Nephron progenitor cell (in vitro differentiated cells): ENCODE measurements at places on chromosomes 5 and 9.

- DNase-seq = peak; percentile 46
Measured at GRCh38 chr5:57298985-57299491, 125.2 kb downstream of the GPBP1 start.

DNA sequence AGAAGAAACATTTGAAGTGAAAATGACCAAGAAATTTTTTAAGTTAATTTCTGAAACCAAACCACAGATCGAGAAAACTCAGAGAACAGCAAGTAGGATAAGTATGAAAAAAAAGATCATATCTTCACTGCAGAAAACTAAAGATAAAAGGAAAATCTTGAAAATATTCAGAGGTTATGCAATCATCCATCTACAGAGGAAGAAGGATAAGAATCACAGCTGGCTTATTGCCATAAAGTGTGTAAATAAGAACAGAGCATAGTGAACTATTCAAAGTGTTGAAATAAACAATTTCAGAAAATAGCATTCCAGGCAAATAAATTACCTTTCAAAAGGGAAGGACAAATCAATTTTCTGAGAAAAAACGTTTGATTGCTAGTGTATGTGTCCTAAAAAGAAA is 1191.7 kb upstream of the CDH6 start:
- no peak for DNase-seq

DNA sequence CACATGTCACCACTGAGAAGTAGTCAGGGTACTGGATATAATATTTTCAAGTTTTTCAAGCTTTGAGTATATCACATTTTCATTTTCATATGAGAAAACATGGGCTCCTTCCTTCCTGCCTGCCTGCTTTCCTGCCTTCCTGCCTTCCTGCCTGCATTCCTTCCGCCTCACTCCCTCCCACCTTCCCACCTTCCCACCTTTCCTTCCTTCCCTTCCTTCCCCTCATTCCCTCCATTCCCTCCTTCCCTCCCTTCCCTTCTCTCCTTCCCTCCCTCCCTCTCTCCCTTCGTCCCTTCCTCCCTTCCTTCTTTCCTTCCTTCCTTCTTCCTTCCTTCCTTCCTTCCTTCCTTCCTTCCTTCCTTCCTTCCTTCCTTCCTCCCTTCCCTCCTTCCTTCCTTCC is 175.3 kb downstream of the HMHB1 start:
- DNase-seq = no peak

DNA sequence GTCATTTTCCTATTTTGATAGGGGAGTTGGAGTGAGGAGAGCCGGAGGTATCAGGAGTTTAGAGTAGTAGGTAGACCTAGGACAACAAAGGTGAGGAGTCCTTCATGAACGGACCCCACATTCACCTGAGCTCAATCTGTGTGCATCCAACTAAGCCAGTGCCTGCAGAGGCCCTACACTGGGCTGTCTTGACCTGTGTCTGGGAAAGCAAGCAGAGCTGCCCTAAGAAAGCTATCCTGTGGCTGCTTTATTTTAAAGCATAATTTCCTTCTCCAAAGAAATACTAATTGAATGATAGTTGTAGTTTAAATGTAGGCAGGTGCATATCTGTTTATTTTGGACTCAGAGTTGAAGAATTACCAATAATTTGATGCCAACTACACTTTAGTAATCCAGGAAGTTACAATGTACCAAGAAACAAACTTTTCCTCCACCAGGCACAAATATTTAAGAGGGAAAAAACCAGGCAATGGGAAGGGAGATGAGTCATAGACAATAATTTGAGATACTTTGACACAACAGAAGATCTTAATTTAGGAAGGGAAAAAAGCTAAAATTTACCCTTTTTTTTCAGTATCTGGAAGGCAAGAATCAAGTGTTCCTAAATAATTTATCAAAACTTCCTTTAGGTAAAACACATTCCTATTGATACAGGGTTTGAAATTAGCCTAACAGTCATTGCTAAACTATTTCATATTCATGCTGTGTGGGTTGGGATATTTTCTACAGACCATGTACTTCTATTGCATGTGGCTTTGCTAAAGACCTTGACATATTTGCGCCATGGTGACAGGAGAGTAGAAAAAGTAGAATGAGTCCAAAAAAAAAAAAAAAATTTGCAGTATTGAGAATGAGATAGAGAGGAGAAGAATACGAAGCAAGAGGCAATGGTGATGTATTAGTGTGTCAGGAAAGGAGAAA is 376.6 kb upstream of the TUSC1 start:
- DNase-seq = no peak

DNA sequence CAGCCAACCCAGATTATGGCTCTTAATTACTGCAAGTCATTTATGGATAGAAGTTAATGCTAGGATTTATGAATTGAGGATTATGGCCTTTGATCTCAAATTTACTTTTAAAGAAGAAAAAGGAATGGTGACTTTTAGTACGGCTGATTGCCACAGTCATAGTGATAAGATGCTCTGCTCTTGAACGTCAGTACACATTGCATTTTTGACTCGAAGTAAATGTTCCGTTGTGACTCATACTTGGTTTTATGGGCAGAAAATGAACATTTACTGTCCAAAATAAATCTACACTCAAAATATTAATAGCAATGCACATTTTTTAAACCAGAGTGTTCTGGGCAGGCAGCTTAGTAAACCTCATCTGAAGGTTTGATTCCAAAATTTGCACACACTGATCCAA is 830 bp downstream of the ADAMTSL1 start:
- no peak for DNase-seq

GRCh38 chr5:56078278-56079156 is 83.8 kb upstream of the IL6ST start:
- no peak for DNase-seq

DNA sequence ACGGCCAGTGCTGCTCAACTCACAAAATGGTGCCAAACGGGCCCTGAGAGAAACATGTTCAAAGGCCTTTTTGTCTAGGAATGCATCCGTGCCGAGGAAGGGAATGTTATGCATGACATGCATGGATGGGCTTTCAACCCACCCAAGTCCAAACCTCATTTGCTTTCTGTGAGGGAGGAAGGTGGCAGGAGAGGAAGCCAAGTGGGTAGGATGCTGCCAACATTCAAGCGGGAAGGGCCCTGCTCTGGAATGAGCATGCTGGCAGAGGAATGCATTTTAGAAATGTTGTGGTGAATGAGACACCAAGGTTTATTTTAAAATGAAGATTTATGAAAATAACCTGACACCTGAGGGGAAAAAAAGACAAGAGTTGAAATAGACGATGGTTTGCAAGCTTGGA is 479.1 kb downstream of the CCDC171 start:
- DNase-seq = no peak

GRCh38 chr9:5510989-5511388 is 658 bp downstream of the PDCD1LG2 start:
- no peak for DNase-seq

DNA sequence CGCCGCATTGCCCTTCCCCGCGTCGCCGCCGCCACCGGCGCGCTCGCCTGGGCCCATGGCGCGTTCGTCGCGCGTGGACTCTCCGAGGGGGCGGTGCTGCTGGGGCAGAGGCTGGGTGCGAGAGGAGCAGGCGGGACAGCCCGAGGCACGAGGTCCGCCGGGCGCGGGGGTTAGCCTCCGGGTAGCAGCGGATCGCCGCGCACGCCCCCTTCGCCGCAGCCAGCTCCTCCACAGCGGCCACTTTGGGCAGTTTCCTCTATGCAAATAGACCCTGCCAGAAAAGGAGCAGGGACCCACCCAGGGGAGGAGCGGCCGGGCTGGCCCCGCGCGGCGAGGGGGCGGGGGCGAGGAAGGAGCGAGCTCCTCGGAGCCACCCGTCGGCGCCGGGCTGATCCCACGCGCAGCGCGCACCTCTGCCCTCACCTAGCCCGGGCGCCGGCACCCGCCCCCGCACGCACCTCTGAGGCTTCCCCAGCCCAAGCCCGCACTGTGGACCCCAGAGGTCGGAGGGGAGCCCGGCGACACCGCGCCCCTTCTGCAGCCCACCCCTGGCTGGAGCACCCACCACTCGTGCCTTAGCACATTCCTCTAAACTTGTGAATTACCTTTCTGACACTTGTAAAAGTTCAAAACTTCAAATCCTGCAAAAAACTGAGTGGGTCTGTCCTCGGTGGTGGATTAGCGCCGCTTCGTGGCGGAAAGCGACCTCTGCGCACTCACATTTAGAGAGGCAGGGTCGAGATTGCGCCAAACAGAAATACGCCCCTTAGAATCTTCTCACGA is at the start of gene COL23A1:
TSS of gene COL23A1 (minus strand) at position 253 of the 783 bp plus-strand sequence.
- DNase-seq = peak; percentile 84

- DNase-seq = no peak
Measured at GRCh38 chr5:38319491-38319890, 61.1 kb downstream of the EGFLAM start.

DNA sequence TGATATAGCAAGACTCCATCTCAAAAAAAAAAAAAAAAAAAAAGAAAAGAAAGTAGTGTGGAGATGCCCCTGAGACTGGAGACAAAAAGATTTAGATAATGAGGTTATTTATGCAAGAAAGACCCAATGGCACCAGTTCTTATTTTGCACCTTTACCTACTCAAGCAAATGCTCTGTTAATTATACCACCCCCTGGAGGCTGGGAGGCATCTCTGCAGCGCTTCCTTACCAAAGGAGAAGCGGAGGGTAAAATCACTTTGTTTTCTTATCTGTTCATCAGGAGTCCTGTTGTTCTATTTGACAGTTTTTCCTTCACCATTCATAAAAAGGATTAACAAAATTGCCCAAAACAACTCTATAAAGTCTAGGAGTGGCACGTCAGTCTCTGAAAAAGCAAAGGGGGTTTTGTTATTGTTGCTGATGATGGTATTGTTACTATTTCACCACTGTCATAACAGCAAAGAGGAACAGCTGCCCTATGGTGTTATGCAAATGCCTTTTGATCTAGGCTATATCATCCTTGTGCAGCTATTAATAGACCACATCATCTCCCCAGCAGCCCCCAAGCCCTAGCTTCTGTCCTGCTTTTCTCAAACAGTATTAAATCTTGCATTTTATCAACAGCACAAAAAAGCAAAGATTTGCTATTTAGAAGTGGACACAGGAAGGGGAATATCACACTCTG is 174.0 kb downstream of the PALM2AKAP2 start:
- no peak for DNase-seq

GRCh38 chr9:132846109-132846917 is 31.8 kb downstream of the AK8 start:
- DNase-seq = no peak

DNA sequence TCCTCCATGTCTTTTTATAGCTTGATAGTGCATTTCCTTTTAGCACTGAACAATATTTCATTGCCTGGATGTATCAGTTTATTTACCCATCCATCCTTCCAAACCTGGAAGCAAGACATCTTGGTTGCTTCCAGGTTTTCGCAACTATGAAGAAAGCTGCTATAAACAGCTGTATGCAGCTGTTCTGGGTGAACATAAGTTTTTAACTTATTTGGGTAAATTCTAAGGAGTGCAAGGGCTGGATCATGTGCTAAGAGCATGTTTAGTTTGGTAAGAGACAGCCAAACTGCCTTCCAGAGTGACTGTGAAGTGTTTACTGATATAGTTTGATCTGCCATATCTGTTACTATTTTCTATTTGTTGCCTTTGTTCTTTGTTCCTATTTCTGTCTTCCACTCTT is 58.5 kb downstream of the CSF2 start:
- DNase-seq = no peak

DNA sequence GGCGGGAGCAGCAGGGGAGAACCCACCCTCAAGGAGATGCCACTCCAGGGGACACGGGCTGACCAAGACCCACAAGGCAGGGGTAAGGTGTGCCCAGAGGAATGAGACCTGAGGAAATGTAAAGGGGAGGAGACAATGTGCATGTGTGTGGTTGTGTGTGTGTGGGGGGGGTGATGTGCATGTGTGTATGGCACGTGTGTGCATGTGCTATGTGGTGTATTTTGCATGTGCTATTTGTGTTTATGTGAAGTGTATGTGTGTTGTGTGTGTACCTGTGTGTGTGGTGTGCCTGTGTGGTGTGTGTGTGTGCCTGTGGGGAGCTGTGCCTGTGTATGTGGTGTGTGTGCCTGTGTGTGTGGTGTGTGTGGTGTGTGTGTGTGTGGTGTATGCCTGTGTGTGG is 33.5 kb upstream of the FCN2 start:
- DNase-seq = no peak

GRCh38 chr9:122051351-122052321 is 41.5 kb downstream of the TTLL11 start:
- DNase-seq = no peak

- no peak for DNase-seq
Measured at GRCh38 chr9:5553211-5553610, 42.9 kb downstream of the PDCD1LG2 start.

GRCh38 chr5:10454591-10455276 is 13.1 kb downstream of the ROPN1L start:
- no peak for DNase-seq

- DNase-seq = no peak
Measured at GRCh38 chr9:19232823-19233194, 2.3 kb downstream of the DENND4C start.

DNA sequence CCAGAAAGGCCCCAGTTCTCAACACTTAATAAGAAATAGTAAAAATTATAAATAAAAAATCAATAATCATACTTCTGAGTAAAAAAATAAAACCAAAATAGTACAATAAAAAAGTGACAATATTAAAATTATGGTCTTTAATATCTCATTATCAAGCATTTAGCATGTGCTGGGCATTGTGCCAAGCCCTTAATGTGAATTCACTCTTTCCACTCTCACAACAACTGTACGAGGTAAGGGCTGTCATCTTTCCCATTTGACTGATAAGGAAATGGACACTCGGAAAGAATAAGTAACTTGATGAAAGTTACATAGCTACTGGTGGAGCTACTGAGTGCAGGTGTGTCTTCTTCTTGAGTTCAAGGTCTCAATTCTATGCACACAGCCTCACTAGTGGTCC is 43.6 kb downstream of the SEC61B start:
- DNase-seq = no peak

DNA sequence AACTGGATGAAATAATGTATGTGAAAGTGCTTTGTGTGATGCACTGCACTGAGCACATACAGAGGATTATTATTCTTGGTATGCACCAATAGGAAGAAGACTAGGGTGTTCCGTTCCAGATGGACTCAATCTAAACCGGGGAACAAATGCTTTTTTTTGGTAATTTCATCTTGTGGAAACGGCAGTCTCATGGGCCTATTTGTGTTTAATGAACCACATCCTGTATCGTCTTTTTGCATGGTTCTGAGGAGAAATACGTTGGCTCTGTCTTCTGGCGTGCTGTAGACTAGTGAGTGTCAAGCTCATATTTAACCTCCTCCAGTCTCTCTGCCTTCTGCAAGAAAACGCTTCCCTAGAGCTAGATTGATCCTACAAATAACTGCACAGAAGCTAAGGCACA is 30.0 kb downstream of the TRIM32 start:
- DNase-seq = no peak

GRCh38 chr5:115599502-115599901 is 2.8 kb downstream of the TICAM2 start:
- DNase-seq = no peak

DNA sequence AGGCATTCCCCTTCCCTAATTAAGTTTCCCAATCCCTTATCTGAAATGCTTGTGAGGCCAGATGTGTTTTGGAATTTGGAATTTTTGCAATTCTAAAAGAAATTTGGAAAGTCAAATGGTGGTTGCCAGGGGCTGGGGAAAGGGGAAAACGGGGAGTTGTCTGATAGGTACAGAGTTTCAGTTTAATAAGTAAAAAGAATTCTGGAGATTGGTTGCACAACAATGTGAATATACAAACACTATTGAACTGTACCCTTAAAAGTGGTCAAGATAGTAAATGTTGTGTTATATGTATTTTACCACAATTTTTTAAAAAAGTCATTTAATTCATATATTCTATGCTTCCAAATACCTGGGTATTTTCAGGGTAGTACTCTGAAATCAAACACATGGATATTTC is 154.5 kb downstream of the ADAMTS12 start:
- DNase-seq = no peak
